ENCODE measurements at places on chromosomes 2 and 18.

GRCh38 chr2:134934150-134934549 is 15.5 kb downstream of the CCNT2 start:
- DNase-seq = no peak

DNA sequence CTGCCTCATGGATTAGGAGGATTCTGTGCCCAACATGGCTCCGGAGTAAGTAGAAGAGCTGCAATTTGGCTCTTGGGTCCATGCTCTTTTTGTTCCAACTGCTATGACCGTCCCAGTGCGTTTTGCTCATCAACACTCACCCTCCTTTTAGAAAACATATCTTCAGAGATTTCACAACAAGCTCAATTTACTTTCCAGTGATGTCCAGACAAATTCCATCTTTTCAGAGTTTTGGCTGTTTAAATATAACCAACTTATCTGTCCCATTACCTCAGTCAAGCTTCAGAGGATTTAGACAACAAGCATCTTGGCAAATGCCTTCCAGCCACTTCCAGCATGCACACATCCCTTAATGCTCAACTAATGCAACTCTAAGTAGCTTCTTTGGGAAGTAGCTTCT is 6.9 kb upstream of the SLC14A2 start:
- DNase-seq = no peak

DNA sequence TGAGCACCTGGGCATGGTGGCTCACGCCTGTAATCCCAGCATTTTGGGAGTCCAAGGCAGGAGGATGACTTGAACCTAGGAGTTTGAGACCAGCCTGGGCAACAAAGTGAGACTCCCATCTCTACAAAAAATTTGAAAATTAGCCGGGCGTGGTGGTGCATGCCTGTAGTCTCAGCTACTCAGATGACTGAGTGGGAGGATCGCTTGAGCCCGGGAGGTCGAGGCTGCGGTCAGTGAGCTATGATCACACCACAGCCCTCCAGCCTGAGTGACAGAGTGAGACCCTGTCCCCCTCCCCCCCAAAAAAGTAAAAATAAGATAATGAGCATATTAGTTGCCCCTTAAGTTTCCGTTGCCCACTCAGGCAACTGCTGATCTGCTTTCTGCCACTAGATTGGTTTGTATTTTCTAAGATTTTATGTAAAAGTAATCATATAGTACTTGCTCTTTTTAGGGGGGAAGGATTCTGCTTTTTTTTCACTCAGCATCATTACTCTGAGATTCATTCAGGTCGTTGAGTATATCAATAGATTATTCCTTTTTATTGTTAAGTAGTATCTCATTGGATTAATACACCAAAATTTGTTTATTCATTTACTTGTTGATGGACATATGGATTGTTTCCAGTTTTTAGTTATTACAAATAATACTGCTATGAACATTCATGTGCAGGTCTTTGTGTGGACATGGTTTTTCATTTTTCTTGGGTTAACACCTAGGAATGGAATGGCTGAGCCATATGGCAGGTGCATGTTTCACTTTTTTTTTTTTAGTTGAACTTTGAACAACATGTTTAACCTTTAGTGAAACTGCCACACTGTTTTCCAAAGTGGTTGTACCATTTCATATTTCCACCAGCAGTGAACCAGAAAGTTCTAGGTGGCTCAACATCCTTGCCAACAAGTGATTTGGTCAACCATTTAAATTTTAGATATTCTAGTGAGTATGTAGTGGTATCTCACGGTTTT is 75.0 kb upstream of the SPRED2 start:
- DNase-seq = no peak

DNA sequence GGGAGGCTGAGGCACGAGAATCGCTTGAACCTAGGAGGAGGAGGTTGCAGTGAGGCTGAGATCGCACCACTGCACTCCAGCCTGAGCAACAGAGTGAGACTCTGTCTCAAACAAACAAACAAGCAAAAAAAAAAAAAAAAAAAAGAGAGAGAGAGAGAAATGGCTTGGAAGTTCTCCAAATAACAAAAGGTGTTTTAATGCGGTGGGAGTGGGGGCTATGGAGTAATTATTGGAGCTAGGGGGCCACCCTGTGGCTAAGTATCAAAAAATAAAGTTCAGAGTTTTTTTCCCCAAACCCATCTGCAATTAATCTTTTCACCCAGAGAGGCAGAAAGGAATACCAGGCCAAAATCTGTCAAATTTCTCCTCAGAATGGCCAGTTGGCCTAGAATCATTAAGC is 23.0 kb upstream of the CEP68 start:
- no peak for DNase-seq

GRCh38 chr2:204479557-204479956 is 65.7 kb upstream of the PARD3B start:
- no peak for DNase-seq

- DNase-seq = peak; percentile 23
Observed at GRCh38 chr2:39128919-39129391, 8.1 kb upstream of the SOS1 start.

GRCh38 chr2:218710687-218711549 is at the start of gene TTLL4:
TTLL4 (plus strand) TSS chr2:218710835; CDS start chr2:218737677, 26,842 bp downstream.
- DNase-seq = peak; percentile 97

DNA sequence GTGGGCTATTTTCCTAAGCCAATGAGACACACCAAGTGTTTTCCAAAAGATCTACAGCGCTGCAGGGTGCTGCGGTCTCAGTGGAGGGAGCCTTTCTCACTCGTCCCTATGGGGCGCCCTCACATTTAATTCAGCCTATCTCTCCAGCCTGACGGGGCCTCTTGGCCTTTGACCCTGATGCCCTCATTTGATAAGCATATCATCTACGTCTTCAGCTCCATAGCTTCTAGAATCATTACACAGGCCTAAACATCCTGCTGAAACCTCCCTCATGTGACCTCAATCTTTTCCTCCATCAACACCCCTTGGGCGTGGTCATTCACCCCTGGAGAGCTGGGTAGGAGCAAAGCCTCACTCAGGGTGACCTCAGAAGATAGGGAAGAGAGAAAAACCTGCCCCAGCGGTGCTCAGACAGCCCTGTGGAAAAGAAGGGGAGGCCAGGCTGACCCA is 57.4 kb downstream of the CYP26B1 start:
- DNase-seq = no peak

DNA sequence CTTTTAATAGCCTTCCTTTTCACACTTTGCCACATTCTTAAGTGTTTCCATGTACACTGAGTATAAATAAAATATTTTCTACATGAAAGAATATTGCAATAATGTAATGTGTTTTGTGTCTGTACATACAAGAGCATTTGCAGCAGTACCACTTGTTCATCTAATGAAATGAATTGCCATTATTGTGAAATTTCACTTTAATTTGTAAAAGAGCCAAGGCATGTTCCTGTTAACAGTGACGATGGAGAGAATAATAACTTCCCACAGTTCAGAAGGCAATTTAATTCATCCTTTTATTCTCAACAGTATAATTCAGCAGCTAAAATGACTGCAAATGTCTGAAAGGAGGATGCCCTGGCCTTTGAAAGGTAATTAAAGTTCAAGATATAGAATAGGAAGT is 853.9 kb downstream of the LRRTM4 start:
- DNase-seq = no peak

- no peak for DNase-seq
Observed at GRCh38 chr2:163655667-163656066, 80.1 kb downstream of the FIGN start.

DNA sequence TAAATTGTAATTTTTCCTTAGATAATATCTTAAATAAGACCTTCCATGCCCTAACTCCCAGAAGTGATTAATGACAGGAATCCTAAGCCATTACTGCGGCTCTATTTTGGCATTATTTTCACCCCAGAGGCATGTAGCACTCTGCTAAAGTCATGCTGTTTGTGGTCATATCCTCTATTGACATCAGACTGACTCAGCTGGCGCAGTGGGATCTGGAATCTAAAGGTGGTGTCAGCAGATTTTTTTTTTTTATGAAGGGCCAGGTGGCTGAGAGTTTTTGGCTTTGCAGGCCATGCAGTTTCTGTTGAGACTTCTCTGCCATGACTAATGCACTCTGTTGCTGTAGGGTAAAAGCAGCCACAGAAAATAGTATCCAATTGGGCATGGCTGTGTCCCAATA is 64.1 kb upstream of the ACVR1C start:
- no peak for DNase-seq

All from stimulated activated CD8-positive, alpha-beta memory T cell treated with anti-CD3 and anti-CD28 coated beads, Interleukin-15, amount 100 ng/mL, for 1 hour (primary cell).